ENCODE measurements at places on chromosomes 2 and 18. TPM values are rescaled to one million over a fixed set of nuclear protein-coding genes. Genes with fewer than 3 reads are reported as not detected.

GKN1 gene
- not detected for total RNA-seq

- DNase-seq, result no peak
Measured at GRCh38 chr2:233121856-233122255, 61.7 kb downstream of the INPP5D start.

DNA sequence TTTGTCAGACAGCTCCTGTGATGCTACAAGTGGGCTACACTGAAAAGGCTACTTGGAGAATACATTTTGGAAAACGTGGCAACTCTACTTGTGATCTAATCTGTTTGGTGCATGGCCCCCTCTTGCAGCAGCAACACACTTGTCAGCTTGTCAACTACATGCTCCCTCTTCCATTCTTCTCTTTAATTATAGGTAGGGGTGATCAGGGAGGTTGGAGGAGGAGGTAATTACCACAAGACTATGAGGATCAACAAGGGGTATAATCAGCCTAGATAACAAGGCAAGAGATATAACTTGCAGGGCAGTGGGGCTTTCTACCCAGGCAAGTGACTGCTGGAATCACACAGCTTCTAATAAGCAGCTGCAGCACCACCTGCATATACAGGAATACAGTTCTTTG is 104.9 kb downstream of the ACVR1 start:
- no peak for DNase-seq

FHOD3 gene
- 2.1 TPM for total RNA-seq

DNA sequence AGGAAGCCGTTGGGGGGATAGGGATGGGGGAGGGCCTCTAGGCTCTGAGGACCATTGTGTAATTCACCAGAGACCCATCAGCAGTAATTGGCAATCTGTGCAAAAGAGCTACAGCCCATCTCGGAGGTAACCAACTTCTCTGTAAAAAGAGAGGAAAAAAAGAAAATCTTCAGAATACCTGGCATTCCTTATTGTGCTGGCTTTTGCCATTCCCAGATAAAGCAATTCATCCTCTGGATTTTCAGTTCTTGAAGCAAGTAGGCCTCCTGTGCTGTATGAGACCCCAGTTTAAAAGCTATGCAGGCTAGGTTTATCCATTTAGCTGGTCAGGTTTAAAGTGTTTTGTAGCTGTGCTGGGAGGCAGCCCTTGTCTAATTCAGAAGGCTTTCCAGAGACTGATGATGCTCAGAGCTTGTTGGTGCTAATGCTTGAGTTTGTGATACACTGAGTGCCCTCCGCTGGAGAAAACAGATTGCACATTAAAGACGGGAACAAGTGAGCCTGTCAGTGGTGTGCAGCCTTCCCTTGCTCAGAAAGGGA is at the start of gene LRRTM4:
Gene LRRTM4, minus strand, starts transcription at position 446 of the 540 bp plus-strand sequence.
- DNase-seq, result no peak

DNA sequence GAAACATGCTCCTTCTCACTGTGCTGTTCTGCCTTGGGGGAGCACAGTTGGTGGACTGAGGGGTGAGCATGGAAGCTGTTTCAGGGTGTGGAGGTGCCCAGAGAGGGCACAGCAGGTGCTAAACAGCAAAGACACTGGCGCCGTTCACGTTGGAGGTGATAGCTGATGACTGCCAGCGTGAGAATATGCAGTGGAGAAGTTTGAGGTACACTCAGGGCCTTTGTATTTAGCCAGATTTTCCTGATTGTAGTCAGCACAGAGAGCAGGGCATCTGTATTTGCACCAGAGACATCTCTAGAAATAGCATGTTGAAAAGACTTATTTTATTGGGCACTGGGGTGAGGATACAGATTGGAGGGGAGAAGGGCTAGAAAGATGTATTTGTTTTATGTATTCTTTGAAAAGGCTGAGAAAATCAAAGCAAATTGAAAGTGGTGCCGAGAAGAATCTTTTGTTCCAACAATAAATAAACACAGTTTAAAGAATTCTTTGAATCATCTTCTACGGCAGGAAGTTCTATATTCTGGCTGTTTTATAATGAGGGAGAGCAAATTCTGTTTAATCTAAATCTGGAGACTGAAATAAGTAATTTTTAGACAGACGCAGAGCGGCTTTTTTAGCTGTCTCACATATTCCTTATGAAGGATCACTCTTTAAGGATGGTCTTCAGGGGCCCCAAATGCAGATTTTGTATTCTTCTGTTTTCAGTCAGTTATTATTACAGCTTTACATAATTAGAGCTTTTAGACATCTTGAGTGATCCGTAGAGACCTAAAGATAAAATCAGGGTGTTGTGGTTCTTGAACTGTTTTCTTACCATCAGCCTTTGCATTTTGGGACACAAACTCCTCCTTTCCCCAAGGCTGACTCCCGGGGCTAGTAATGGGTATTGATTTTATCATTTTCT is 7.1 kb downstream of the ZNF532 start:
- no peak for DNase-seq

GRCh38 chr2:30636311-30636710 is 170.9 kb downstream of the CAPN13 start:
- no peak for DNase-seq

BCL2 gene
- 0.81 TPM for total RNA-seq

NEMP2 gene
- total RNA-seq, result 2.5 TPM

ABCG5 gene
- not detected for total RNA-seq

GRCh38 chr18:66209656-66210055 is 394.2 kb downstream of the CDH19 start:
- DNase-seq, result no peak

MYCN gene
- 48.4 TPM for total RNA-seq
